Fibroblast of lung (primary cell): ENCODE measurements at places on chromosomes 16 and 17.
A peak's percentile ranks its signal among the peaks of the same experiment; 100 is the strongest.

DNA sequence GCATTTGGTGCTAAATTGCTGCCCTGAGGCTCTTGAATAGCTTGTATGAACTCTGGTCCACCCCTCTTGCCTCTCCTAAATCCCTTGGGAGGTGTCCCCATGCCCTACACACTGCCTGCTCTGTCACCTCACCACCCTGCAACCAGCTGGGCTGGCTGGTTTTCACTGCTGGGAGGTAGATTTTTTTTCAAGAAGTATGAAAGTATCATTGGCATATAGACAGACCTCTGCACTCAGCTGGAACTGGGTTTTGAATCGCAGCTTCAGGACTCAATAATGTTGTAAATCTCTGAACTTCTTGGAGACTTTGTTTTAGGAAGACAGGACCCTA, 184.9 kb downstream of the MSI2 start:
- DNase-seq, result no peak

DNA sequence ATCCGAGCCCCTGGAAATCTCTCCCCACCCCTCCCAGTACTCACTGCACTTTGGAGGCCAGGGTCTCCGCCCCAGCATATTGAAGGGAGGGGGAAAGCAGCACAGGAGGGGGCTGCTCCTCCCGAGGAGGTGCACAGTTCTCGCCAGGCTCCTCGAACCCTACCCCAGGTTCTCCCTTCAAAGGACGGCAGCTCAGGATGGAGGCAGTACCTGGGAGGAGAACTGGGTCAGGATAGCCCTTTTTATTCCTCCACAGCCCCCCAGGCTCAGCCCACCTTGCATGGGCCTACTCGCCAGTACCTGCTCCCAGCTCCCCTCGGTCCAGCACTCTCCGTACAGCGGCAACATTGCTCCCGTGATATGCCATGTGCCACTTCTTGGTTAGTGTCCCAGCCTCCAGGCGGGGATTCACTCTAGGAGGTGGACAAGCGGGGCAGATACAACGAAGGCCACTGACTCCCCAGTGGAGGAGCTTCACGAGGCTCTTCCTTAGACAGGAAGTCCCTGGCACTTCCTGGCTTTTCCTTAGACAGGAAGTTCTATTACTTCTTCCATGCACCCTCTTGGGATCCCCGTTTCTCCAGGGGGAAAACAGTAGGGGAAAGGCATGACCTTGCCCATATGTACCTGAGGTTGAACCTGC, 2.1 kb upstream of the GPS2 start:
- no peak for DNase-seq

- DNase-seq, result no peak
Measured at GRCh38 chr17:82309656-82310570, 7.5 kb downstream of the CD7 start.

DNA sequence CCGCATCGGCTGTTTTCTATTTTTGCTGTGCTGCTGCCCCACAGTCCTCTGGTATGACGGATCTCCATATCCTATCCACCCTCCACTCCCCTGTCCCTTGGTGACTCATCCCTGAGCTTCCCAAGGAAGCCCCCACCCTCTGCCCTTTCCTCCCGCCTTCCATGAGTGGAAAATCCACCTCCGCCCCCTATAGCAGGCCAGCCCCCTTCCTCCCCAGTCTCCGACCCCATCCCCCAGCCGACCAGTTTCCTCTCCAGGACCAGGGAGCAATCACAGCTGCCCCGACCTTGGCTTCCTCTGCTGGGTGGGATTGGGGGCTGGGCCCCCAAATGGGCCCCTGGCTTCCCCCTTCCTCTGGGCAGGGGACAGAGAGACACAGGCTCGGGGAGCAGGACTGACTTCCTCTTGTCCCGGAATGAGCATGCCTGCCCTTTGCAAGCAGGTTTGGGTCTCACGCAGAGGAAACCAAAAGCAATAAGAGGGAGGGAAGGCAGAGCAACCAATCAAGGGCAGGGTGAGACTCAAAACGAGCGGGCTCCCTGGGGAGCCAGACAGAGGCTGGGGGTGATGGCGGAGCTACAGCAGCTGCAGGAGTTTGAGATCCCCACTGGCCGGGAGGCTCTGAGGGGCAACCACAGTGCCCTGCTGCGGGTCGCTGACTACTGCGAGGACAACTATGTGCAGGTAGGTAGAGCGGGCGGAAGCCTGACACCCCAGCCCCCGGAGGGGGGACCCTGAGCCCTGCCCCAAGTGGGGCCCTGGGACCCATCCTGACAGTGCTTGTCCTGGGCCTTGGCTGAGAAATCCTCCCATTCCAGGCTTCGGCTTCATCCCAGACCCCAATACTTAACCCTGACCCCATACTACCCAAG, at the start of the genes ABI3 and GNGT2:
ABI3 (plus strand) TSS at position 550 of the 872 bp plus-strand sequence; CDS start at position 568, 18 bp downstream.
GNGT2 (minus strand) TSS at position 417 of the 872 bp plus-strand sequence. CDS start 3,152 bp downstream, outside the sequence.
- DNase-seq, result peak; percentile 37

GRCh38 chr17:66508896-66509844, 206.8 kb downstream of the PRKCA start:
- DNase-seq, result peak; percentile 74

- no peak for DNase-seq
Measured at GRCh38 chr16:2231016-2231931, 5.0 kb upstream of the DNASE1L2 start.
